ENCODE measurements at places on chromosomes 5 and 9.

GRCh38 chr5:107993341-107993740 lies 322.6 kb upstream of the EFNA5 start:
- DNase-seq, result no peak

- DNase-seq, result no peak
These were observed 13.5 kb downstream of the ADAMTS2 start for GRCh38 chr5:179331591-179332375.

GRCh38 chr5:119355244-119355638 lies 578 bp upstream of the TNFAIP8 start:
- DNase-seq, result no peak

- no peak for DNase-seq
These were observed 258.6 kb downstream of the FSTL4 start for GRCh38 chr5:133353741-133354140.

DNA sequence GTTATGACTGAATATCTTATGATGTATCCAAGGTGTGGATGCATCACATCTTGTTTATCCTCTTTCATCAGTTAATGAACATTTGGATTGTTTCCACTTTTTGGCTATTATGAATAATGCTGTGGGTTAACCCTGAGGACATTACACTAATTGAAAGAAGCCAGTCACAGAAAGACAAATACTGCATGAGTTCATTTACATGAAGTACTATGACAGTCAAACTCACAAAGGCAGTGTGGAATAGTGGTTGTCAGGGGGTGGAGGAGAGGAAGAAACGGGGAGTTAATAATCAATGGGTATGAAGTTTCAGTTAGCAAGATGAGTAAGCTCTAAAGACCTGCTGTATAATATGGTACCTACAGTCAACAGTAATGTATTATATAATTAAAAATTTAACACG lies 409.4 kb upstream of the CTNND2 start:
- no peak for DNase-seq

DNA sequence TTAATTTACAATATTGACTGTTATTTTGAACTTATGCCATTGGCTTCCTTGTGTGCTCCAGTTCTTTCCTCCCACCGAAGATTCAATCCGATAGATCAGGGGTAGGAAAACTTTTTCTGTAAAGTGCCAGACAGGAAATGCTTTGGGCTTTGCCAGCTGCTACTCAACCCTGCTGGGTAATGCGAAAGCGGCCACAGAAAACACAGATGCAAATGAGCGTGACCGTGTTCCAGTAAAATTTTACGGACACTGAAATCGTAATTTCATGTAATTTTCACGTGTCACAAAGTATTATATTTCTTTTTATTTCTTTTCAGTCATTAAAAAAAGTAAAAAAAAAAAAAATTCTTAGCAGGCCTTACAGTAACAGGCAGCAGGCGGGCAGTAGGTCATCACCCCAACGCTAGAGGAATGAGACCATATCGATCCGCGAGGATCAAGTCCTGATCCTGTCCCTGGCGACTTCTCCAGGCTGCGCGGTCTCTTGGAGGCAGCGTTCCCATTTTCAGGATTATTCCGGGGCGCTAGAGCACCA lies 599 bp downstream of the NMRK1 start:
- no peak for DNase-seq

GRCh38 chr5:96699186-96699820 lies 37.1 kb downstream of the CAST start:
- no peak for DNase-seq

DNA sequence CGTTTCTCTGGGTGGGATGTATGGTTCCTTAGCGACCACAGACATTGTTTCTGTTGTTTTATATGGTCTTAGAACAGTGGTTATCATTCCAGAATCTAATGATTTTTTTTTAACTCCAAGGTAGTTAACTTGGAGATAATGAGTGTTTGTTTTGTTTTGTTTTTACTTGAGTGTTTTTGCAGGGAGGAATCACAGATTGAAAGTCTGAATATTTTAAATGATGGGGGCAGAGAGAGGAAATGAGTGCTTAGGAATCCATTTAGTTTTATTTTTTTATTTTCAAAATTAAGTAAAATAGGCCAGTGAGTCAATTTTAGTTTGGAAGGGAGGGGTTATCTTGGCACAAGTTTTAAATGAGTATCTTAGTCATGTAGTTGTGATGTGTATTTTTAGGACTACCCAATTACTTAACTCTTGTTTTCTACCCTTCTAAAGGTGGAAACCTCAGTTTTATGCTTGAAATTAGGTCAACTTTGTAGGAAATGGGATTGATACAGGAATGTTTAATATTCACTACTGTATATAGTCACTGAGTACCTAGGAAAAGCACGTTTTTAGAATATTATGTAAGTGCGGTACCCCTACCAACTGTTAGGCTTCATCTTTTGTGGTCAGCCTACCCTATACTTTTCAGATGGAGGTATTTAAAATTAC lies 2.0 kb downstream of the UBE2R2 start:
- DNase-seq, result no peak

GRCh38 chr9:2623288-2624050 lies 1.9 kb downstream of the VLDLR start:
- peak; percentile 22 for DNase-seq

DNA sequence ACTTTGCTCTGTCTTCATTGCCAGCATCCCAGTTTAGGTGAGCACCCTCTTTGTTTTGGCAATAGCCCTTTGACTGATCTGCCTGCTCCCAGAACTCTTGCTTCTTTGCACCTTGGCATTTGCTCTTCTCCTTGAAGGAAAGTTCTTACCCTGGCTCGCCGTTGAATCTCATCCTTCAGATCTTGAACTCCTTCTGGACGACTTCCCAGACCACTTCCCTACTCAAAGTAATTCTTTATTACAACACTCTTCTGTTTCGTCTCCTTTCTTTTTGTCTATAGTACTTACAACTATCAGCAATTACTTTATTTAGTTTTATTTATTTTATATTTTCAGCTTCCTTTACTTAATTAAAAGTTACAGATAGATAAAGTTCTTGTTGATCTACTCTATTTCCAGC lies 1510.1 kb downstream of the MAT2B start:
- no peak for DNase-seq

- DNase-seq, result no peak
These were observed 78.0 kb upstream of the FBXL7 start for GRCh38 chr5:15421921-15422412.

DNA sequence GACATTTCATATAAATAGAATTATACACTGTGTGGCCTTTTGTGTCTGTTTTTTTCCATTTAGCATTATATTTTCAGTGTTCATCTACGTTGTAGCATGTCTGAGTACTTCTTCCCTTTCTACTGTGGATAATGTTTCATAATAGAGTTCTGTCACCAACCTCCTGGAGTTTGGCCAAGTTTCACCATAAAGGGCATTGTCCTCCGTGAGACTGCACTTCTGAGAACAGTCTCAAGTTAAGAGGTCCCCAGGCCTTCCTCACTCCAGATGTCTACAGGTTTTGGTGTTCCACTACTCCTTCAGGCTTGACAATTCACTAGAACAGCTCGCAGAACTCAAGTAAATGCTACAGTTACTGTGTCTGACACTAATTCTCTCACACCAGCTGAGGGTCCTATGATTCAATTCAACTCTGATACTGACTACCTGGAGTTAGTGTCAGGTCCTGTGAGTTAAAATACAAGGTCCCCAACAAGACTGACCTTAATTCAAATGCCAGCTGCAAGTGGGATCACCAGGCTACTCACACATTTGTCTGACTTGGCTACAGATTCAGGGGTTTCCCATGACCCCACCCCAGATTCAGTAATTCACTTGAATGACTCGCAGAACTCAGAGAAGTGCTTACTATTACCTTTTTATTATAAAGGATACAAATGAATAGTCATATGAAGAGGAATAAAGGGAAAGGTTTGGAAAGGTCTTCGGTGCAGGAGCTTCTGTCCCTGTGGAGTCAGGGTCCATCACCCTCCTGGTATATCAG lies 31.1 kb downstream of the SLC35A4 start:
- no peak for DNase-seq

DNA sequence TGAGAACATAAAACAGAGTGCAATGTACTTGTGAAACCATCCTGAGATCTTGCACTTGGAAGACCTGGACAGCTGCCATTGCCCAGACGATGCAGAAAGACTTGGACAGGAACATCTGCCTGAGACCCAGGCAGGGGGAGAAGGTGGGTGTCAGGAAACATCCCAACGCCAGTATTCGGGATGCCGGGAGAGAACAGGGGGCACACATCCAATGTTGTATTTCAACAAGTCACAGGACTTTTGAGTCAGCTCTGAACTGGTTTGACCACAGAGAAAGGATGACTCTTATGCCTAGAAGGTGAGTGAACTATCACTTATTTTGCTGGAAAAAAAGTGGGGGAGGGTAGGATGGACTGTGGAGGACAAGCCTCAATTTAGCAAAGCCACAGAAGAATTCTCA lies 124.6 kb downstream of the ROR2 start:
- no peak for DNase-seq

DNA sequence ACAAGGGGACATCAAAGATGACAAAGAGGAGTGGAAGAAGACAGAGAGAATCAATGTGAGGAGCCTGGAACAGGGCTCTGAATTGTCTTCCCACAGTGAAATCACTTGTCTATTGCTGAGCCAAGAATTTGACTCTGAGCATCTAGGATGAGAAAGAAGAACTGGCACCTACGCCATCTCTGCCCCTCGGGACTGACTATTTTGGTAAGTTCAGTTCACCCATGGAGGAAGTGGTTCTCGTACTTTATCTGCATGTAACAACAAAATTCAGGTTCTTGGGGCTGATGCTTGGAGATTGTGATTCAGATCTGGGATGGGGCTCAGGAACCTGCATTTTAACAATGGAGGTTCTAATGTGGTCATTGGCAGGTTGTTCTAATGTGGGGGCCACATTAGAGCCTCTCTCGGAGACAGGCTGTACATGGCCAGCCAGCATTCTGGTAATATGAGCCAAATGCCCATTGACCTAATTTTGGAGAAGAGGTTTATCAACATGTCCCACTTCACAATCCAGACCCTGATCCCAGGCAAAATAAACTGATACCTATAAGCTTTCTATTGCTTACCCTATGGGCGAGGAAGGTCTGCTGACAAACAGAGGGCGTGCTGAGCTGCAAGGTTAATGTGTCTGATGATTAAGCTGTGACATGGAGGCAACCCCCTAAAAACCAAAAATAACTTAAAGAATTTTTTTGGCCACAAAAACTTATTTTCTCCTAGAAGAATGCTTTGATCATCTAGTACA lies 2.7 kb upstream of the IL12B start:
- no peak for DNase-seq

Data from SHP77 treated with DMSO at 0.1 percent for 48 hours (cell line).